ENCODE measurements at places on chromosomes 6 and 20.

DNA sequence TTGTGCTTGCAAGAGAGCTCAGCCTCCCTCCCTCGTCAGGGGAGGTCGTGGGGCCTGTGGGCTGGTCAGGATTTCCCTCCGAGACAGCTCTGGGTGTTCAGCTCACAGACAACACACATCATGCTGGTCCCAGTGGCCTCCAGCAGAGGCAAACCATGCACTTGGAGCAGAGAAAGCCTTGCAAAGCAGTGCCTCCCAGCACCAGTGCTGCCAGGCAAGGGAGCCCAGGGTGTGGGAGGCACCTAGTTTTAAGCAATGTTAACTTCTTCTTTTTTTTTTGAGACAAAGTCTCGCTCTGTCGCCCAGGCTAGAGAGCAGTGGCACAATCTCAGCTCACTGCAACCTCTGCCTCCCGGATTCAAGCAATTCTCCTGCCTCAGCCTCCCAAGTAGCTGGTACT, 34.0 kb upstream of the INSM1 start:
- DNase-seq: no peak

GRCh38 chr20:62678553-62678952, 30.1 kb upstream of the NTSR1 start:
- DNase-seq: no peak

GRCh38 chr6:43478008-43478372, 620 bp downstream of the TJAP1 start:
- DNase-seq: no peak

- DNase-seq: no peak
These were observed 12.9 kb downstream of the DCDC2 start for GRCh38 chr6:24344976-24345375.

- DNase-seq: no peak
These were observed 60.0 kb downstream of the PTPN1 start for GRCh38 chr20:50569864-50570836.

- DNase-seq: no peak
These were observed 13.2 kb upstream of the FRK start for GRCh38 chr6:116073765-116074440.

- DNase-seq: no peak
These were observed 15.4 kb upstream of the IER3 start for GRCh38 chr6:30759575-30760239.

DNA sequence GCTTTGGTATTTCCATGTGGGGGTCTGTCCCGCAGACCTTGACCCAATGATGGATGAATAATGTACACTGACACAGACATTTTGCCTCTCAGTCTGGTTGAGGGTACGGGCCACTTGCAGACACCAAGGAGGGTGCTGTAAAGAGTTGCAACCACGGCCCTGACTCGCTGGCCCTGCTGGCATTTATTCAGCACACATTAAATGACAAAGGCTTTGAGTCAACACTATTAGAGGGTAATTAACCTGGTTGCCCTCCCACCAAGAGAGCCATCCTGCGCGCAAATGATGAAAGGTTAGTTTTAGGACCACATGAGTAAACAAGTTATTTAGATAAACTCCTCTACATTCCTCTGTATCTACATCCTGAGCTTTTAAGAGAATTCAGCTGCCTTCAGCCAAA, 308.9 kb upstream of the MMS22L start:
- DNase-seq: no peak

- no peak for DNase-seq
These were observed 35.6 kb upstream of the TAGAP start for GRCh38 chr6:159080217-159080976.

- DNase-seq: no peak
These were observed 2.4 kb upstream of the PPP1R3G start for GRCh38 chr6:5082487-5083306.

DNA sequence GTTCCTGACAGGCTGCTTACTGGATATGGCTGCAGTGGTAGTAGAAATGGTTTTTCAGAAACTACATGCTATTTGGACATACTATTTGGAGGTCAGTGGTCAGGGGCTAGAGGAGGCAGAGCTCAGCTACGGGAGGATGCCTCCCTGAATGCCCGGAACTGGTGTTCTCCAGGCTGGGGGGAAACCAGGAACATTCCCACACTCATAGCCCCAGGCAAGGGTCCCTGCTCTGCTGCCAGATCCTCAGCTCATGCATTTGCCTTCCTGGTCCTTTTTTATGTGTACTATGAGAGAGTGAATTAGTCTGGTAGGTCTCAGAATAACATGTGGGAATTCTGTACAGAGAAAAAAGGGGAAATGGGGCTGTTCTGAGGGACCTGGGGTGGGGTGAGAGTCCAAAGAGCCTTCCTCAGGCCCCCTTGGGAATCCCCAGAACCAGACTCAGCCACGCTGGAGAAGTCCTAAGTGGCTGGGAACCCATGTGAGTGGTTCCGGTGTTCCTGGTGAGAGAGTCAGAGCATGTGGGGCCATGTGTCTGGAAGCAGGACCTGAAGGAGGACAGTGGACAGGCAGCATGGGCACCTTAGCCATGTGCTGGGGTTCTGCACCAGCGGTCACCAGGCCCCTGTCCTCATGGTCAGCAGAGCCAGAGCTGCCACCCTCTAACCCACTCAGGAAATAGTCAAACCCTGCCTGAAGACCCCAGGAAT, 58.0 kb upstream of the MYL9 start:
- DNase-seq: no peak

DNA sequence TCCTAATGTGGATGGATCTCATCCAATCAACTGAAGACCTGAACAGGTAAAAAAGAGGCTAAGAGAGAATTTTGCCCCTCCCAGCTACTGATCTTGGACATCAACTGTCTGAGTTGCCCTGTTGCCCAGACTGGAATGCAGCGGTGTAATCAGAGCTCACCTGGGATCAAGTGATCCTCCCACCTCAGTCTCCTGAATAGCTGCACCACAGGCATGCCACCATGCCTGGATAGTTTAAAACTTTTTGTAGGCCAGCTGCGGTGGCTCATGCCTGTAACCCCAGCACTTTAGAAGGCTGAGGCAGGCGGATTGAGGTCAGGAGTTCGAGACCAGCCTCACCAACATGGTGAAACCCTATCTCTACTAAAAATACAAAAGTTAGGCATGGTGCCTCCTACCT, 34.9 kb upstream of the GCNT2 start:
- DNase-seq: no peak

GRCh38 chr6:33719326-33719987, 8.0 kb upstream of the UQCC2 start:
- DNase-seq: peak; percentile 83

DNA sequence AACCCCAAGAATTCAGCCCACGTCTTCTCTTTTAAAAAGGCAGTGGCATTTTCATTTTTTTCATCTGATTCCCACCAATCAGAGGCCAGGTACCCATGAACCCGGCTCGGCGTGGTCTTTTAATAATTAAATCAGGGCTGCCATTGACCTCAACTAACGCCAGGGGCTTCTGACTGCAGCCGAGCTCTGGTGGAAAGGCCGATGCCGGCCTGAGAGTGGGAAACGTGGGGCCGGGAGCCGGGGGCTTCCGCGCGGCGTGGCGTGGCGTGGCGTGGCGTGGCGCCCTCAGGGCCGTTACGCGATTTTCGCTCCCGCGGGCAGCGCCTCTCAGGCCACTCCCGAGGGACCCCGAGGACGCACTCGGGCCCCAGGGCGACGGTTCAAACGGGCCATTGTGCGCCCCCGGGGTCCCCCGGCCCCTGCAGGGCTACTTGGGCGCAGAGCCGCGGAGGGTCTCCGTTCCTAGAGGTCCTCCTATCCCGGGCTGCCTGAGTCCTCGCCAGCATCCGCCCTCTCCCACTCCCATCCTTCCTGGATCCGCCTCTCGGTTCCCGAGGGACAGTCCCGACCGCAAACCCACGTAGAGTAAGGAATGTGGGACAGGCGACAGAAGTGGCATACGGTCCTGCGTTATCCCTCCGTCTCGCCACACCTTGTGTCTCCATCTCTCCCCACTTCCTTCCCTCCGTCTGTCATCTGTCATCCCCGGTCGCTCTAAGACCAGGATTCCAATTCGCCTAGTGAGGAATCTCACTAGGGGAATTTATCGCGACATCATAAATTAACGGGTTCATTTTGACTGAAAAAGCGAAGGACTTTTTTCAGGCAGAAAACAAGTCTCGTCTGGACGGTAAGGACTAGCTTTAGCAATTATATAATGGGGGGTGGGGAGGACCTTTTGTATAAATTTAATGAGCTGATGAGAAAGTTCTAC, 876 bp upstream of the TBPL1 start:
- no peak for DNase-seq

GRCh38 chr6:135170238-135170637, 10.9 kb upstream of the MYB start:
- no peak for DNase-seq

GRCh38 chr6:136764517-136764993, 27.7 kb downstream of the MAP3K5 start:
- DNase-seq: no peak

- DNase-seq: no peak
These were observed 355.0 kb downstream of the CDH26 start for GRCh38 chr20:60313191-60313590.

DNA sequence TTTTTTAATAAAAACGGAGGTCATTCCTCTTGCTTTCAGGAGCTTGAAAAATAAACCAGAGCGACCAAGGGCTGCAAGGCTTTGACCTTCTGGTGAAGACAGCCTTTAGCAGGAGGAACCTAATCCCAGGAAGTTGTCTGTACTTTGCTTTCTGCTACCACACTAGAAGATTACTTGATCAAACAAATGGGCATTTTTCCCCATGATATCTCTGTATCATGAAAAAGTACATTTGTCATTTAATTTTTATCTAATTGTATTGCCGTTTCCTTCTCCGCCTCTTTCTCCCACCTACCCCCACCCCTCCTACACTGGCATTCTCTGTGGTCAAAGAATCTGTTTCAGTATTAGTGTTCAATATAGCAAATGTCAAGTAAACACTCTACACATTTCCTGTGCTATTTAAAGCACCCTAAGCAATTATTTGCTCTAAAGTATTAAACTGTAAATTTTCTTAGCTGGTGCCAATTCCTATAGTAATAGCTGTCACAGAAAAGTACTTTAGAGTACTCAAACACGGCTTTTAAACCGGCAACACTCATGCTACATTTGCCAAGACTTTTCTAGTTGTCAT, 29.7 kb downstream of the ATXN1 start:
- no peak for DNase-seq

- no peak for DNase-seq
These were observed 92.4 kb downstream of the SCML4 start for GRCh38 chr6:107731422-107732319.

- DNase-seq: no peak
These were observed 331.8 kb downstream of the HACE1 start for GRCh38 chr6:104527761-104528415.

- DNase-seq: no peak
These were observed at the start of gene WFDC10A for GRCh38 chr20:45629496-45630100. WFDC10A (plus strand) TSS chr20:45629739; CDS start chr20:45629814, 75 bp downstream.

DNA sequence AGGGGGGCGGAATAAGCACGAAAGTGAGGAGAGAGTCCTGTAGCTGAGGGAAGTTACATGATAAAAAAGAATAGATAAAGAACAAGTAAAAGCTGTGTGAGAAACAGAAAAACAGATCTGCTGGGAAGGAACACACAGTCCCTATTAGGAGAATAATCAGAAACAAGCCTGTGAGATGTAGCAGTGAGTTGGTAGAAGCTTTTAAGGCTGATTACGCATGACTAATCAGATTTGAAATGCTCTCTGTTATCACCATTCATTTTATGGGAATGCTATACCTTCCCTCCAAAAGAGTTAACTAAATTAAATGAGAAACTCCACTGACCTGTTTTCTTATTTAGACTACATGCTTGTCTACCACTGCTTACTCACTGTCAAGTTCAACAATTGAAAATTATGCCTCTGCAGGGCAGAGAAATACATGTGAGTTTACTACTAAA, 15.8 kb downstream of the REPS1 start:
- DNase-seq: no peak

DNA sequence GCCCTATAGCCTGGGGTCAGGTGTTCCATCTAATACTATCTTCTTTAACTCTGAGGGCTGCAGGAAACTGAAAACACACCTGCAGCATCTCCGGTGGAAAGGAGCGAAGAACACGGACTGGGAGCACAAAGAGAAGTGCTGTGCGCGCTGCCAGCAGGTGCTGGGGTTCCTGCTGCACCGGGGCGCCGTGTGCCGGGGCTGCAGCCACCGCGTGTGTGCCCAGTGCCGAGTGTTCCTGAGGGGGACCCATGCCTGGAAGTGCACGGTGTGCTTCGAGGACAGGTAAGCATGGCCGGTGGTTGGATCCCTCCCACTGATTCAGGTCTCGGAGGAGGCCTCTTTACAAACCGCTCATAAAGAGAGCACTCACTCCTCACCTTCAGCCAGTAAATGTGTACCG, 15.5 kb downstream of the SYTL3 start:
- no peak for DNase-seq

- DNase-seq: no peak
These were observed 228.3 kb downstream of the SLC35F1 start for GRCh38 chr6:118135371-118135770.

DNA sequence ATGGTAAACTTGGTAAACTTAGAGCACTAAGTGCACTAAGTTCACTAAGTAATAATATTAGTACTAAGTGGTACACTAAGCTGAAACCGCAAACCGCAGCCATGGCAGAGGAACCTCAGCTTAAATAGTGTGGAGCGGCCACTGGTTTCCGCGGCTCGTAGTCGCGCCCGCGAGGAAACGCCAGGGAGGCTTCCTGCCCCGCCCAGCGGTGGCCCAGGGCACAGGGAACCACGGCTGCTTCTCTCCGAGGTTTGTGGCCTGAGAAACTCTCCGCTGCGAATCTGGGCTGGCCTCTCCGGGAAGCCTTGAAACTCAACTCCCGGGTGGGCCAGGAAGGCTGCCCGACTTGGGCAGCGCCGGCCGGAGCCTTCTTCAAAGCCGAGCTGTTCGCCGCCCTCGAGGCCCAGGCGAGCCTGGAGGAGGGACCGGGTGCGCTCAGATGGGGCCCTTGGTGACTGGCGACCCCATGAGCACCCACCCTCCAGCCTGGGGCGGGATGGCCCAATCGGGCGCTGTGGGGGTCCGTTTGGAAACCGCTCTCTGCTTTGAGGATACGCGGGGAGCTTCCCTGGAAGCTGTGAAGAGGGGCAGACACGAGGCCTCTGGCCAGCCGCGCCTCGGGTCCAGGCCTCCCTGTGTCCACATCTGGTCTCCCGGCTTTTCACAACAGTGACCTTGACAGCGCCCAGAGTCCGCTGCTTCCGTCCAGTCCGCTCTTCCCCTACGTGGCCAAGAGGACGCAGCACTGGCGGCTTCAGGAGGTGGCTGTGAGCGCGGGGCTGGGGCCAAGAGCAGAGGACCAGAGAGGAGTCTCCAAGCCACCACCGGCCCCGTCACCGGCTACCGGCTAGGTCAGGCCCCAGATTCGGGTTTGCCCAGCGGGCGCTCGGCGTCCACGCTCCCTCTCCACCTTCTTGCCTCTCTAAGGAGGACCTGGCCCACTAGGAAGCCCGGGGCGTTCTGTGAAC, 25.4 kb upstream of the HLA-E start:
- no peak for DNase-seq

GRCh38 chr20:52268184-52268749, 76.7 kb upstream of the ZFP64 start:
- no peak for DNase-seq

DNA sequence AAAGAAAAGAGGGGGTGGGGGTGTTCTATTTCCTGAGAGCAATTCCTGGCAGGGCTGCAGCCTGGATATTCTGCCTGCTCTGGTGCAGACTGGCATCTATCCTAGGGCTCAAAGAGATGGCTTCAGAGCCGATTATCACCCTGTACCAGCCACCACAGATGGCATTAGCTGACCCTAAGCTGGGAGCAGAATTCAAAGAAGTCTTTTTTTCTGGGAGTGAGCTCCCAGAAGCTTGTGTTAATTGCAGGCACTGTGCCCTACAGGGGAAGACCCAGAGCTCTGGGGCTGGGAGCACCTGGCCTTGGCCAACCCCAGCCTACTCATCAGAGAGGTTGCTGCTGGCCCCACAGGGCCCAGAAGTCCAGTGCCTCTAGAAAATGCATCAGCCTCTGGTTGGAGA, 85.9 kb downstream of the PXDC1 start:
- no peak for DNase-seq

GRCh38 chr6:6680526-6680925, 92.0 kb downstream of the LY86 start:
- no peak for DNase-seq
